ENCODE measurements at places on chromosomes 5 and 9.

GRCh38 chr5:5188376-5189050 is 48.4 kb downstream of the ADAMTS16 start:
- no peaks in the 10 kb centered on the region for H3K4me1 ChIP-seq
- H3K36me3 ChIP-seq = no peaks in the 10 kb centered on the region
- peaks cover 5% of the 10 kb centered on the region for H3K27me3 ChIP-seq
- DNase-seq = no peak

DNA sequence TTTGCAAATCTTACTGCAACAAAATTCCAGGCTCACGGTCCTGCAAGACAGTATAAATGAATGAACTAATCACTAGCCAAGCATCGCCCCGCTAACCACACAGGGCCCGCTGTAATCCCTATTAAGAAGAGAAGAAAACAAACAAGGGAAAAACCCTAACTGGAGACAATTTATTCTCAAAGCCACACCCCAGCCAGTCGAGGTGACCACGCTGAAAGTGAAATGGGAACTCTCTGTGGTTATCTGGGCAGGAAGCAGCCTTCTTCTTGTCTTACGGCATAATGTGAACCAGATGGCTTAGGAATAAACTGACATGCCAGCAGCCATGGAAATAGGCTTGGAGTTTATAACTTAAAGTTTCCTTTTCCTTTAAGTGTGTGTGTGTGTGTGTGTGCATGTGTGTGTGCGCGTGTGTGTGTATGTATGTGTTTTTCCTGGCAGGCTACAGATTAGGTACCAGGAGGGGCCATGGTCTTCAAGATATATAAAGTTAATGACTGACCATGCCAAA is 120.2 kb downstream of the SEMA6A start:
- no peaks in the 10 kb centered on the region for H3K36me3 ChIP-seq
- no peak overlapping the region for H3K27ac ChIP-seq
- no peaks in the 10 kb centered on the region for H3K4me1 ChIP-seq

- H3K36me3 ChIP-seq = no peaks in the 10 kb centered on the region
- H3K4me3 ChIP-seq = no peak overlapping the region
- DNase-seq = no peak
- no peaks in the 10 kb centered on the region for H3K4me1 ChIP-seq
Observed at GRCh38 chr9:137456061-137456863, 2.9 kb downstream of the NSMF start.

DNA sequence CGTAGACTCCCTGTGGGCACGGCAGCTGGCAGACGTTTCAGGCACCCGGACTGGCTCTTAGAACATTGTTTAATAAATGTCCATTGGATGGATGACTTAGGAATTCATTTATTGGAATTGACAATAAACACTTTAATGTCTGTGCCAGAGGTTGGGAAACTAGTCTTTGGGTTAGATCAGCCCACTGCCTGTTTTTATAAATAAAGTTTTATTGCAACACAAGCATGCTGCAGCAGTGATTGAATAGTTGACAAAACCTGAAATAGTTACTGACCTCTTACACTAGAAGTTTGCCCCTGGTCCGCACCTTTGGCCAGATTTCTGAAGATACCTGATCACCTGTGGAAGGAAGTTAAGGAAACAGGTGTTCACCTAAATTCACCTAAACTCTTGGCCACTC is 51.6 kb downstream of the DMRT1 start:
- no peak overlapping the region for H3K4me3 ChIP-seq
- no peaks in the 10 kb centered on the region for H3K27me3 ChIP-seq
- no peak for DNase-seq
- H3K36me3 ChIP-seq = no peaks in the 10 kb centered on the region

DNA sequence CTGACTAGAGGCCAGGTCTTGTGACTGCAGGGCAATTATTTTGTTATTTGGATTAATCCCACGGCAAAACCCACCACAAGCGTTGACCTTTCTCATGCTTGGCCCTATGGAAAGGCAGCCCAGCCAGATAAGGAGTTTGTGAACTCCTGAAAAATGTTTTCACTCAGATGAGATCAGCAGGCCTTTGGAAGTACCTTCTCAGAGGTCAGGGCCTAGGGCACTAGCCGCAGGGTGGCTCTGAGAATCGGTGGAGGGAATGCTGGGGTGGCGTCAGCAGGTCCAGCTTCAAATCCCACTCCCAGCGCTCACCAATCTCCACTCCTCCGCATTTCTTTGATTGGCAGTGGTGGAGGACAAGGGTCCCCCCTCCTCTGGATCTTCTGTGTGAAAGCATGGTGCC is 194.4 kb downstream of the GADD45G start:
- no peaks in the 10 kb centered on the region for H3K27me3 ChIP-seq
- H3K4me1 ChIP-seq = no peaks in the 10 kb centered on the region
- H3K4me3 ChIP-seq = no peak overlapping the region

All from DND-41 (cell line).